ENCODE measurements at places on chromosomes 11 and 22.

GRCh38 chr11:11171854-11172253, 181.2 kb downstream of the CSNK2A3 start:
- no peak for DNase-seq

DNA sequence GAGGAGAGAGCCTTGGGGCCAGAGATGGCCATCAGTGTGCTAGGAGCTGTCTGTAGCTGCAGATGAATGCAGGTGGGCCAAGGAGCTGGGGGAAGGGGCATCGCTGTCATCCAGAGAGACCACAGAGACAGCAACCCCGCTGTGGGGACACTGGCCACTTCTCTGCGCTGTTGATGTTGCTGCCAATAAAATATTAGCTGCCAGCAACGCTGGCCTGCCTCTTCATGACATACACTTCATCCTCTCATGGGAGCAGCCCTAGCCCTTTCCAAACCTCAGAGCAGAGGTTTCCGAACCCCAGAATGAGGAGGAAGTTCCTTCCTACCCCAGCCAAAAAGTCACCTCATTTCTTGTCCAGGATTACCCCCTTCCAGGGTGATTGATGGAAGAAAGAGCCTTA, 106.2 kb downstream of the PARVA start:
- no peak for DNase-seq

DNA sequence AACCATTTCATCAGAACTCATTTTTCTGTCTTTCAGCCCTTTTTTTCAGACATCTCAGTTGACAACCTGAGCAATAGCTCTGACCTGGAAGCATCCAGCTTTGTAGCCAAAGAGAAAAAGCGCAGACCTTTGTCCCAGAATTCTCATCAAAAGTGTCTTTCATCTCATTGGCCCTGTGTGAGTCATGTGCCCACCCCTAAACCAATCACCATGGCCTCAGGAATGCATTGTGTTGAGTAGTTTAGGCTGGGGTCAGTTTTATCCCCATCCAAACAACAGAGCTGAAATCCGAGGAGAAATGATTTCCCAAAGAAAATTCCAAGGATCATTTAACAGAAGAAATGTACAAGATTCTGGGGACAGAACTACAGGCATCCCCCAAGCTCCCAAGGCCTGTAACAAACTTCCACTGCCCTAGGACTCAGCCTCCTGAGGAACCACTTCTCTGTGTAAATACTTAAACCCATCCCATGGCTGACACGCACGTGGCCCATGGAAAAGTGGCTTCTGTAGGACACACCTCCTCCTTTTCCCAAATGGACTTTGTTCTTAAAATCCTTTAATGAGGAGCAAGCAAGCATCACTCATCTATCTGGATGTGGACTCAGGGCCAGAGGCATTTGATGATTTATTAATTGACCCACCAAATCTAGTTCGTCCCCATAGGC, 429.0 kb downstream of the SOX6 start:
- no peak for DNase-seq

GRCh38 chr11:70552167-70553150, 154.1 kb downstream of the CTTN start:
- no peak for DNase-seq

DNA sequence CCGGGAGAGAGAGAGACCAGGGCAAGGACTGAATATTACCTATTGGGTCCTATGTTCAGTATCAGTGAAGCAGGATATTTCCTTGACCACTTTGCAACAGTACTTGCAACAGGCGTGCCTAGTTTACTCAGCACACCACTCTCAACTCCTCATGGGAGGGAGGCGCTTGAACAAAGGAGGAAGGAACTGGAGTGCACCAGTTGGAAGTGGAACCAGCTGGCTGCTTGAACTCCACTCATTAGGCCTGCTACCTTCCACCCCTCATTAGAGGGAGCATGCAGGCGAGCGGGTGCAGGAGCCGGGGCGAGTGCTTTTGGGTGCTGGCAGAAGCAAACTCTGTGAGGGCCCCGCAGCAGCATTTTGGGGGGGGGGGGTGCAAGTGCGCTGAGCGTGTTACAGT, 1369.6 kb upstream of the RAG2 start:
- DNase-seq, result no peak

DNA sequence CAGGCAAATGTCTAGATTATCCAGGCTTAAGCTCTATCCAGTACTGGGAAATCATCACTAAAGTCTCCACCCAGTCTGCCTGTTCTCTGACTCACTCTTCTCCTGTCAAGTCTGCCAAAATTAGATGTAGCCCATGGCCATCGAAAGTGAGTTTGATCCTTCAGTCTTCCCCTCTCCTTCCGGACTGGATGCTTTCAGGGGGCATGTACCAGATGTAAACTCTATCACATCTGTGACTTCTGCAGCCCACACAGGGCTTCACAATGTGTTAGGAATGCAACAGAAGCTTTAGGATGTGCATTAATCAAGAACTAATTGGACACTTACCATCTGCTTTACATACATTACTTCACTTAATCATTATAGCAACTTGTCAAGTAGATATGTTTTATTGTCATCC, 12.3 kb downstream of the ME3 start:
- DNase-seq, result no peak

DNA sequence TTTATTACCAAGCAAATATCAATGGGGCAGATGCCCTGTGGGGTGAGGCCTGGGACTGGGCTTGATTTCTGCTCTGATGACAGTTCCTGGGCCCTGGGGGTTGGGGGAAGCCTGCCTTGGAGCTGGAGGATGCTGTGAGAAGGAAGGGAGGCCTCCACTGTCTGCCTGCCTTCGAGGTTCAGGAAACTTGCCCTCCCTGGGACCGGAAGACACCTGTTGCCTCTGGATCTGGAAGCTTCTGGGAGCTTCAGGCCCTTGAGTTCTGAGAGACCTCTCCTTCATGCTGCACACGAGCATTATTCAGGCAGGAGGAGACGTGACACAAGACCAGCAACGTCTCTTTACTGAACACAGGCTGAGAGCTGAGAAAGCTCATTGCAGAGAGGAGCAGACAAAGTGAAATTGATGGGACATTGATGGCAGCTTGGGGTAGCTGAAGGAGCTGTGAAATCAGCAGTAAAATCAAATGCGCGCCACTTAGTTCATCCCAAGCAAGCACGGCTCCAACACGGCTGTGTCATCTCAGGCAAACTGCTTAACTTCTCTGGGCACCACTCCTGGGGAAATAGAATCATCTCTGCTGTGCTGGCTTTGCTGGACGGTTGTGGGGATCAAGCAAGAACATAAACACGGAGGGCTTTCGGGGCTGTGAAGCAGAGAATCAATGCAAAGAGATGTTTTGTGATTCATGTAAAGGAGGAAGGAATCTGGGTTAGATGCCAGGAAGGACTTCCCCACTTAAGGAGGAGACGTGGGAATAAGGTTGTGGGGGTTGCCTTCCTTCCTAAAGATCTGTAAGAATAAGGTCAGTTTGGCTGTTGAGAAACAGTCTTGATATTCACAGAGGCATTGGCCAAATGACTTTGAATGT, 64.5 kb downstream of the TP53I11 start:
- no peak for DNase-seq

DNA sequence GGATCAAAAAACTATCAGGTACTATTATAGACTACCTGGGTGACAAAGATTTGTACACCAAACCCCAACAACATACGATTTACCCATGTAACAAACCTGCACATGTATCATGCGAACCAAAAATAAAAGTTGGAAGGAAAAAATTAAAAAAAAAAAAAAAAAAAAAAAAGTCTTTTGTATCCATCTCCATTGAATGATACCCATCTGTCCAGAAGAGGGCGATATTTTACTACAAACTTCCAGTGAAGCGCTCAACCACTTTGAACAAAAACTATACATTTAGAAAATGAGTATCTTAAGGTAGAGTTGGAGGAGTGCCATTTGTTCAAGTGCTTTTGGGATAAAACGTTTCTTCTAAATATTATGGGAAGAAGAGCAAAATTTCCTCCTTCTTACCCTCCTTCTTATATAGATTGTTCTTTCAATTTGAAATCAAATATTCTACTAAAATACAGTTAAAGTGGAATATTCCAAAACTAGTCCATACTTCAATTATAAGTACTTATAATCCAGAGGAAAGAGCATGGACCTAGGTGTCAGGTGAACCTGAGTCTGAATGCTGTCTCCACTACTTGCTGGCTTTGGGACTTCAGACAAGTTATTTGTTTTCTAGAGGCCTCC, 23.3 kb downstream of the ARL14EP start:
- DNase-seq, result no peak

DNA sequence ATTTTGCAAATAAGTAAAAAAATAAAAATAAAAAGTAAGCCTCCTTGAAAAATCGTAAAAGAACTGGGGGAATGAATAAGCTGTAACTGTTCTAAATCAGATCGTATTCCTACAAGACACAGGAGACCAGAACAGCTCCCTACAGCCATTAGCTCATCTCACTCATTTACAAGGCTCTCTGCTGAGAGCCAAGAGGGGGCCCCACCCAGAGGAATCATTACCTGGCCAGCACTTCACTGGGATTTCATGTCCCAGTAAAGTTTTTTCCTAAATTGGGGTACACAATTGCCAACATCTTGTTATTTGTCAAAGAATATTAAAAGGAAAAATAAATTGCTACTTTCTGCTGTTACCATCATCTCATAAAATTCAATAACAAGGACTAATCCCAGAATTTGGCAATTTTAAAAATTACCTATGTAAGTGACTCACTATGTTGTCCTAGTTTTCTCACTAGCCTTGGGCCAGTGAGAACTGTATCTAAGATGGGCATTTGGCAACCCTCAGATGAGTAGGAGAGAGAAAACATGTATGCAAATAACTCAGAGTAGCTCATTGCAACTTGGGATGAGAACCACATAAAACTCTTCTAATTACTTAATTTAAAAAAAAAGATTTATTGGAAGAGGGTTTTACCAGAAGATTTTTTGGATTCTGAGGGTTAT, 18.4 kb upstream of the SMTN start:
- DNase-seq, result no peak

- no peak for DNase-seq
Measured at GRCh38 chr22:43666457-43666856, 145.6 kb downstream of the EFCAB6 start.

GRCh38 chr11:11580012-11580411, 41.8 kb downstream of the GALNT18 start:
- no peak for DNase-seq

DNA sequence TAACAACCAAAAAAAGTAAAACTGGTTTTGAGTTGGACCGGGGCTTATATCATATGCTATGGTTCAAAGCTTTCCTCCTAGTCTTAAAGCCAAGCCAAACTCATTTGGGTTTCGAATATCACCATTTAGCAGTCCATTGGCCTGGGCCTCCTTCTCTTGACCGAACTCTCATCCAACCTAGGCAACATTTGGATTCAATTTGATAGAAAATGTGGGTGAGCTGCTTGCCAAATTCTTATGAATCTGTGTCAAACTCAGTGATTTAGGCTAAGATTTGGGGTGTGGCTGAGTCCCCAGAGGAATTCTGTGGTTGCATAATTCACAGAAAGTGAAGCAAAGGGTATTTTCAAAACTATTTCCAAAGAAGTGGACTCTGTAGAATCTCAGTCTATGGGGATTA, 83.7 kb downstream of the BLID start:
- no peak for DNase-seq

DNA sequence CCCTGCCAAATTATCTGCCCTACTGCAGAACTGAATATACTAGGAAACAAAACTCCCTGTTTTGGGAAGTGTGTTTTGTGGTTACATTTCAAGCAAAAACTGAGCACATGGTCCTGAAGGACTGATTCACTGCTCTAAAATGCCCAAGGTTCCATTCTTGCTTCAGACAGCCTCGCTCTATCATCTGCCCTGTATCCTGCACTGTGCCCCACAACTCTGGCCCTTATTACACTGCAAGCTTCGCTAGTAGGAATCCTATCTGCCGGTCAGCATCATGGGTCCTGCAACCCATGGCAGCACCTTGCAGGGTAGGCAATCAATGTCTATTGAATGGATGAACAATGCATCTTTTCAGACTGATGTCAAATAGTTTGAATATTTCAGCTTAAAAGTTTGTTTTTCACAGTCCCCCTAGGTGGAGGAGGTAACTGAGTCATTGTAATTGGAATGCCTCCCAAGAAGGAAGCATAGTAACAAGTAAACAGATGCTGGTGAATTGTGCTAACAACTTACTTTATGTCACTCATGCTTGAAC, 21.3 kb downstream of the LAYN start:
- DNase-seq, result no peak

- no peak for DNase-seq
Measured at GRCh38 chr22:32389685-32390084, 22.4 kb downstream of the RTCB start.

DNA sequence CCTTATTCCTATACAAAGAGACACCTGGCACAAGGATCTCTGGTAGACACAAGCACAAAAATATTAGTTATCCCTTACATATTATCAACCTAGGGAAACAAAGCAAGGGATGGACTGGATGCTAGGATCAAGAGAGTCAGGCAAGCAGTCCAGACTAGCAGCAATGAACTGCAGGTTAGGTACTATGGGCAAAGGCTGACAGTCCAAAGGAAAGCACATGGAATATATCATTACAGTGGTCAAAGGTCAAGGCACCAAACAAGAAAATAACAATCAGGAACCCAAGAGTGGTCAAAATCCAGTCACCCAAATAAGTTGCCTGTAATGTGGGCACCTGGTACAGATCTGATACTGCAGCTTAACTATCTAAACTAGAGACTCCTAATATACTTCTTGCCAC, 77.7 kb downstream of the TTC28 start:
- no peak for DNase-seq
